ENCODE measurements at places on chromosomes 7 and 10. TPM values are rescaled to one million over a fixed set of nuclear protein-coding genes. Genes with fewer than 3 reads are reported as not detected.
A peak's percentile ranks its signal among the peaks of the same experiment; 100 is the strongest.

The LEP gene
- 0.59 TPM for total RNA-seq

- no peak for DNase-seq
Observed at GRCh38 chr10:121452581-121452980, 145.7 kb downstream of the FGFR2 start.

DNA sequence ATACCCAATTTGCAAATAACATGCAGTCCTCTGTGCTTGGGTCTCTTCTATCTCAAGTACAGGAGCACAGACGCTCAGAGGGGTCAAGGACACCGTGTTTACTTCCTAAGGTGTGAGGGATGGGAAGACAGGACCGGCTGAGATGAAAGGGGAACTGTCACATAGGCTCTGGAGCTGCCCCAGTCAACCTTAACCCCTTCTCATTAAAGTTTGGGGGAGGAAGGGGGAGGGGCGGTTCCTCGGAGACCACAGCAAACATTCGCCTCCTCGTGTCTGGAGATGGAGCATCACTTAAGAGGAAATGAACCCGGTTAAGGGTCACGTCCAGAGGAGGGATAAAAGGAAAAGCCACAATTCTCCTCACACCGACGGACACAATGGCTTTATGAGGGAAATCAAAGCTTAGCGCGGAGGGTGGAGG, 1.1 kb downstream of the SH3PXD2A start:
- peak; percentile 45 for DNase-seq

DNA sequence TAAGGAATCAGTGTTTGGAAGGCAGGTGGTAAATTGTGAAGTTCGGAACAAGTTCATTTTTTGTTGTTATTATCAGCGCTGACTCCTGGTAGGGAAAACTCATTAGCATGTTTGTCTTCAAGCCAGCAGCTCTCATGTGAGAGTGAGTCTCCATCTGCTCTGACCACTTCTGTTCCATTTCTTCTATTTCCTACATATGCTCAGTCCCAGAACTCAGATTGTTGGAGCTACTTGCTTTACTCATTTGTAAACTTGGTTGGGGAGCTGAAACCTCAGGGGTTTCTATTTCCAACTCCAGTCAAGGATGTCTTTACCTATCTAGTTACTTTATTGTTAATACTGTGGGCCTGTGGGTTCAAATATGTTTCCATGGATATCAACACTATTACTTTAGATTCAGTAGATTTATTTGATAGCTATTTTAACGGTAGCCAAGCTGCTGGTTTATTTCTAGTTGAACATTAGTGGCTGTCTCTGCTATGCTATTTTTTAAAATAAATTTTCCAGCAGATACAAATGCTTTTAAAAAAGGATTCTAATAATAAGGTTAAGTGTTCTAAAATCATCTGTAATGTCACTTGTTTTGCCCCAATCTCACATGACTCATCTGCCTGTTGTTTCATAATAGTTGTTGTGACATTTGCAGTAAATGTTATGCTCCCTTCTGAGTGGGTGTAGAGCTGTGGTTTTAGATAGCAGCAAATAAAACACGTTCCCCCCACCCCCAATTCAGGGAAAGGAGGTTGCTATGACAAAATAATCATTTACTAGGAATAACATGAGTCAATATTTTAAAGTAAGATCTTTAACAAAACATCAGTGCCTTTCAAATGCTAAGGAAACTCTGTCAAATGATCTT, 143.3 kb downstream of the HDAC9 start:
- no peak for DNase-seq

DNA sequence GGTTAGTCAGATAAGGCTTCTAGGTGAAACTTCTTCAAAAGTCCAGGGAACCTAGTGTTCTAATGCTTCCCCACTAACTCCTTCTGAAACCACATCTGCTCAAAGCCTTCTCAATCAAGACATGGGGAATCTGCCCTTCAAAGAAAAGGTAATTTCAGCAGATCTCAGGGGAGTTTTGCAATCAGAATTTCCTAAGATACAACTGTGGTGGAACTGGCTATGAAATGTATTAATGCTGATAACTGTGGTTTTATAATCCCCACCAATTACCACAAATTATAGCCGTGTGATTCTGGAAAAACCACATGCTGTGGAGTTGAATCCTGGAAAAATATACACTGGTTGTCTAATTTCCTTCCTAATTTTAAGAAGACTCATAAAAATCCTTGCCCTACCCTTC, 233.8 kb downstream of the SORCS1 start:
- no peak for DNase-seq

GRCh38 chr10:6972226-6972625, 392.1 kb upstream of the PRKCQ start:
- DNase-seq = no peak

Data from skin of body (tissue), 3 donors.